ENCODE measurements at places on chromosomes 5 and 9.
A peak's percentile ranks its signal among the peaks of the same experiment; 100 is the strongest.

GRCh38 chr5:159525117-159525516 is 194.8 kb upstream of the IL12B start:
- no peak for DNase-seq
- no peaks in the 10 kb centered on the region for H3K36me3 ChIP-seq
- H3K4me1 ChIP-seq, result peaks cover 3% of the 10 kb centered on the region
- no peak overlapping the region for H3K4me3 ChIP-seq

DNA sequence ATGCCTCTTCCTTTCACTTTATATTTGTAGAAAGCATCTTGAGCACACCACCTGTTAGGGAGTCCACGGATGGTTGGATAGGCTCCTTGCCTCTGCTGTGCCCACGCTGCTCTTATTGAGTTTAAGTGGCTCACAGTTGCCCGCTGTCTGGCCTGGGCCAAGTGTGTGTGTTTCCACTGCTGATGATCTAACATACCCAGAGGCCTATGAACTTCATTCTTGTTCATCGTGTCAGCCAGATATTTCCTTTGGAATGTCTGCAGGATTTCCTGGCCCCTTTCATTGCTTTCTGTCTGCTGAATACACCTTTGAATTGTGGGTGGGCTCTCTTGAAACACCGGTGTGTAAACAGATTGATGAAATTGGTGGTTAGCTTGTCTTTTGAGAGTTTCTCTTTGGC is 46.6 kb downstream of the MVB12B start:
- no peak overlapping the region for H3K27ac ChIP-seq
- H3K36me3 ChIP-seq, result no peaks in the 10 kb centered on the region
- peaks cover 54% of the 10 kb centered on the region for H3K4me1 ChIP-seq
- no peak overlapping the region for H3K4me3 ChIP-seq

DNA sequence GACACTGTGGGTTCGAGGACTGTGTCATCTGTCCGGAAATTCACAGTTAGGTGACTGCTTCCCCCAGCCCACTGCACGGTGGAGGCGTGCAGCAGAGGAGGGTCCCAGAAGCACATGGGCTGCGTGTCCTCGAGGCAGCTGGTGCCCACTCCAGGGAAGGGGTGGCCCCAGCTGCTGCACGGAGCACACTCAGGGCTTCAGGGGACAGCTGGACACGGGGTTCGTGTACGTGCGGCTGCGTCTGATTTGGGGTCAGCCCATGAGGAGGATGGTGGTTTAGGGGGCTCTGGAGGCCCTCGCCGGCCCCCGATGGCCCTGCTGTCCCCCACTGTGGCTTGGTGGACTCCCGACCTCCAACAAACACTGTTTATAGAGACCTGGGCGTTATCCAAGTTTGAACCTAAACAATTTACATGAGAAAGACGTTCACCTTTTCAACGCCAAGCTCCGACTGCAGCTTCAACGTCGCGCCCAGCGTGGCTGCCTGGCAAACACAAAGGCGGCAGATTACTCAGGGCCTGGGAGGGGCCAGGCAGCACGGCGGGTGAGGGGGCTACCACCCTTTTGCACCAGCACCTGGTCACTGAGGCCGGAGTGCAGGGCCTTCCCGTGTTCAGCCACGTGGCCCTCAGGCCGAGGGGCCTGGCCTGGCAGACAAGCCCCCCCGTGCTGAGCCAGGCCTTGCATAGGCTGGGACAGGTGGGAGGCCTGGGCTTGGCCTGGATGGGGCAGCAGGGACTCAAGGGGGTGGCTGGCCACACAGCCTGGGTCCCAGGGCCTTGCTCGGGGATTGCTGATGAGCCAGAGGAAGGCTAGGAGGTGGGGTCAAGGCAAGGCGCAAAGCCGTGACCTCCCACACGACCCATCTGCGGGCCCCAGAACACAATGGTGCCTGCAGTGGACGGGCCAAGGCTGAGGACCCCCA is 55.2 kb downstream of the EXD3 start:
- no peak overlapping the region for H3K27ac ChIP-seq
- H3K4me3 ChIP-seq, result no peak overlapping the region
- DNase-seq, result peak; percentile 8
- H3K4me1 ChIP-seq, result no peaks in the 10 kb centered on the region
- peaks cover 2% of the 10 kb centered on the region for H3K27me3 ChIP-seq

DNA sequence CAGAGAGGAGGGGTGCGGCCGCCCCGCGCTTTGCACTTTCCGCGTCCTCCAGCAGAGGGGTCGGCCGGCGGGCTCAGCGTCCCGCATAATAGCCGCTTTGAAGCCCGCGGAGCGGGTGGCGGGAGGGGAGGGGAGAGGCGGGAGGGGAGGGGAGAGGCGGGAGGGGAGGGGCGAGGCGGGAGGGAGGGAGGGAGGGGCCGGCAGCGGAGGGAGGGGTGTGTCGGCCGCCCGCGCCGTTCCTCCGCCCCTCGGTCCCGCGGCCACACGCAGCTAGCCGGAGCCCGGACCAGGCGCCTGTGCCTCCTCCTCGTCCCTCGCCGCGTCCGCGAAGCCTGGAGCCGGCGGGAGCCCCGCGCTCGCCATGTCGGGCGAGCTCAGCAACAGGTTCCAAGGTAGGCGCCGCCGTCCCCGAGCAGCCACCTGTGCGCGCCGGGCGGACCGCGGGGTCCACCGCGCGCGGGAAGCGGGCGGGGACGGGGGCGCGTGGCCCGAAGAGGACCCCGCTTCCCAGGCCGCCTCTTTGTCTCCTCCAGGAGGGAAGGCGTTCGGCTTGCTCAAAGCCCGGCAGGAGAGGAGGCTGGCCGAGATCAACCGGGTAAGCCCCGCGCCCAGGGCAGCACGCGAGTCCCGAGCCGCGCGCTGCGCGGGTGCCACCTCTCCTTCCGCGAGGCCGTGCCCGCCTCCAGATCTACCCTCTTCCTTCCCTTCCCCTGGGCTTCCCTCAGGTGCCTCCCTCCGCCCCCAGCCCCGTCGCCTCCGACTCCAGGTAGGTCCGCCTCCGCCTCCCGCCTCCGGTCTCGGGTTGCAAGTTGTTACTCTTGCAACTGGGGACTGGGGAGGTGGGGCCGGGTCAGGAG is at the start of gene AIF1L:
Gene AIF1L (plus strand): TSS at position 263 of the 857 bp plus-strand sequence. CDS start 99 bp downstream, at position 362.
- DNase-seq, result peak; percentile 93
- H3K36me3 ChIP-seq, result peaks cover 2% of the 10 kb centered on the region
- peaks cover 46% of the 10 kb centered on the region for H3K4me1 ChIP-seq

DNA sequence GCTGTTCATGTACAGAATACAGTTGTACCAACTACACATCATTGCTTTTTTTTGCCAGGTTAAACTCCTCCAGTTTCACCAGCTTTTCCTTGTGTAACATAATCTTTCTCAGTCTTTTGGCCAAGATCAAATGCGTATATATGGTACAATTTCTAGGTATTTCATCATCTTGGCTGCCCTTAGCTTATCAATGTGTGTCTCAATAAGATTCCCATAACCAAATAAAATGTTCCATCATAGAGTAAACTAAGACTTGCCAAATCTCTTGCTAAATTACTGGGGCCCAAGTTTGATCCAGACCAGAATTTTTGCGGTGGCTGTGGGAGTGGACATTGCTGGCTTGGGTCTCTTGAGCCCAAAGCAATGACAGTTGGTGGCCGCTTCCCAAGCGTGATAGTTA is 24.3 kb upstream of the ERBIN start:
- no peak overlapping the region for H3K4me3 ChIP-seq
- no peaks in the 10 kb centered on the region for H3K36me3 ChIP-seq
- H3K4me1 ChIP-seq, result no peaks in the 10 kb centered on the region
- H3K27ac ChIP-seq, result no peak overlapping the region

DNA sequence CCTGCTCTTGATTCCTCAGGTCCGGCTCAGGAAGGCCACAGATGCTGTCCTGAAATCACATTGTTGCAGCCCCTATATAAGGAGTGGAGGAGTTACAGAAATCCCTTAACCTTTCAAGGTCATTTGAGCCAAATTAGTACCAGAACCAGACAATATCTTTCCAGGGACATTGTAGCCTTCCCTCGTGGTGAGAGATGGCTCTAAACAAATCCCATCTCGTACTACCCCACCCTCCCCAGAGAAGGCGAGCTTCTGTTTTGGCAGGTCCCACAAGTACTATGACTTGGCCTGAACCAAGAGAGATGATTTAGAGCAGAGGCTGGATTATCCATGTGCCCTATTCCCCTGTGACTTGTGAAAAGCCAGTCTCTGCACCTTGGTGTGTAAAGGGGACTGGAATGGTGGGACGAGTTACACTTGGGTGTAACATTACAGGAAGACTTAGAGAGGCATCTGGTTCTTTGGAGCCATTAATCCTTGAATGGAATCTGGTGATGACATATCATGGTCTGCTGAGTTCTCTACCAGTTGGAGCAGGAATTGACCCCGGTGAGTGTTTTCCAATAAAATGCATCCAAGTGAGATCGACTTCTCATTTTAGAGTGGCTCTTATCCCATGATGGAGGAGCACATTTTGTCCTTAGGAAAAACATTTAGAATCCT is at the start of gene FAM240B:
Gene FAM240B (minus strand): TSS at position 51 of the 663 bp plus-strand sequence. CDS start 16,134 bp downstream, outside the sequence.
- H3K27ac ChIP-seq, result no peak within 1 kb of the TSS
- no peak within 1 kb of the TSS for H3K4me3 ChIP-seq
- H3K4me1 ChIP-seq, result peaks cover 4% of the 10 kb centered on the region
- H3K27me3 ChIP-seq, result no peaks in the 10 kb centered on the region
- DNase-seq, result no peak

- H3K4me1 ChIP-seq, result peaks cover 18% of the 10 kb centered on the region
- no peaks in the 10 kb centered on the region for H3K36me3 ChIP-seq
- no peak overlapping the region for H3K4me3 ChIP-seq
- no peak for DNase-seq
These were observed 2.5 kb upstream of the ZNF474 start for GRCh38 chr5:122126756-122127321.

DNA sequence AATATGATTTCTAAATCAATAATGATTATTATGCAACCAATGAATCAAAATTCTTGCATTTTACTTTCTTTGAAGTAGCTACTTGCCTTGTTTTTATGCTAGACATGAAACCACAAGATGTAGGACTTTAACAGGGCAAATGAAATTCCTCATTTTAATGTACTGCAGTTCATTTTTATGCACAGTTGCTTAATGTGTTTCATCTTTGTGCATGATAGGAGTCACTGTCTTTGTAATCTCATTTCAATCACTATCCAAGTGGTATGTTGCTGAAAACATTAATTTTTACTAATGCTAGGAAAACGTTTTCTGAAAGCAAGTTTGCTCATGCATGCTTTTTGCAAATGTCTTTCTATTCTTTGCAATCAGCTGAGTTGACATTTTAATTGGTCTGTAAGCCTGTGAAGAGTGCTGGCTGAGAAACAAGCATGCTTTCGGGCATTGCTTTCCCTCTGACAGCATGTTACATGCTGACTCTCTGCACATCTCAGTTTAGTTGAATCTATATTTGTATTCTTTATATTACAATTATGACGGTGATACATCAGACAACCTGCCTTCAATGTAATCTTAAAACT is 535.0 kb upstream of the CDH18 start:
- peaks cover 16% of the 10 kb centered on the region for H3K4me1 ChIP-seq
- H3K27ac ChIP-seq, result no peak overlapping the region
- no peaks in the 10 kb centered on the region for H3K36me3 ChIP-seq
- DNase-seq, result no peak

DNA sequence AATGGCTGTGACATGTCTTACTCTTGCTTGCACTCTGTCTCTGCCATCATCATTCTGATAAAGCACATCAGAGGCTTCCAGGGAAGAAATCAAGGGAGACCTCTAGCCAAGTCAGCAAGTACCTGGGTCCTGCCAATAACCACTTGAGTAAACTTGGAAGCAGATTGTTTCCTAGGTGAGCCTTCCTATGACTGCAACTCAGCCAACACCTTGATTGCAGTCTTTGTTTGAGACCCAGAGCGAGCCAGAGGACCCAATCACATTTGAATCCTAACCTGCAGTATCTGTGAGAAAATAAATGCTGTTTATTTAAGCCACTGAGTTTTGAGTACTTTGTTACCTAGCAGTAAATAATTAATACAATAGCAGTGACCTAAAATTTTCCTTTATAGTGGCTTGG is 356.8 kb upstream of the CHD1 start:
- no peaks in the 10 kb centered on the region for H3K4me1 ChIP-seq
- DNase-seq, result no peak
- H3K27ac ChIP-seq, result no peak overlapping the region
- no peak overlapping the region for H3K4me3 ChIP-seq
- no peaks in the 10 kb centered on the region for H3K36me3 ChIP-seq

GRCh38 chr9:113604393-113604792 is 140.9 kb downstream of the RGS3 start:
- H3K36me3 ChIP-seq, result no peaks in the 10 kb centered on the region
- no peak overlapping the region for H3K27ac ChIP-seq
- H3K27me3 ChIP-seq, result peaks cover 2% of the 10 kb centered on the region
- H3K4me1 ChIP-seq, result peaks cover 44% of the 10 kb centered on the region
- DNase-seq, result no peak
- no peak overlapping the region for H3K4me3 ChIP-seq

DNA sequence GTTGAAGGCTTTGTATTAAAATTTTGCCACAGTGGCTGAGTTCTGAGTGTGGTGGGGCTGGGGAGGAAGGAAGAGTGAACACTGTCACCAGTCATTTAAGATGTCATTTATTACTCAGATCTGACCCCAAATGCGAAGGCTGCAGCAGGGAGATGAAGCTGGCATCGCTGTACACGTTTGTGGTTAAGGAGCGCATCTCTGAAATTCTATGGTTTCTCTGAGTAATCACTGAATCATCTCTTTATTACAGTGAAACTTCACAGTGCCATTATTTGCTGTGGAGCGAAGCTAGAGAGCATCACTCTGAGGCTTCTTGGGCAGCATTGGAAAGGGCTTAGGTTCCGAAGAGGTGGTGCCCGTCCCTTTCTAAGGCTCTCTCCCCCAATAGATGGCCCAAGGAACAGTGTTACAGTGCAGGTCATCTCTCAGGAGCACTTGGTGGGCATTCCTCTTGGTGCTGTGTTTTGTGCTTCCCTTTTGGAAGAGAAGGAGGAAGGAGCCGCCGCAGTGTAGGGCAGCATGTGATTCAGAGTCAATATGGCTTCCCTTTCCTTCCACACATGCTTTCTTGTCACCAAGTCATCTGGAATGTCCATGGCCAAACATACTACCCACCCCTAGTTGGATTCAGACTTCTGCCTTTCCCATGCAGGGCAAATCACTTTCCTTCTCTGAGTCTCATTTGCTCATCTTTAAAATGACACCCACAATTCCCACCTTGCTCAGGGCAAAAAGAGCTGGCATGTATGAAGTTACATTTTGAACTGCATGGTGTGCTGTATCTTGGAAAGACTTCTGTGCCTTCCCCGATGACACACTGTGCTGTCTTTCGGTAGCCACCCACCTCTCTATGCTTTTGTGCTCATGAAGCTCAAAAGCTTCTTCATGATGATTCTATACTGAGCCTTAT is 9.3 kb upstream of the TEX48 start:
- H3K27ac ChIP-seq, result no peak overlapping the region
- 0 out of 2 replicates have a peak, but pooled peaks cover 6% of the 10 kb centered on the region for H3K4me1 ChIP-seq
- no peak overlapping the region for H3K4me3 ChIP-seq
- no peaks in the 10 kb centered on the region for H3K36me3 ChIP-seq
- no peak for DNase-seq
- peaks cover 36% of the 10 kb centered on the region for H3K27me3 ChIP-seq

GRCh38 chr9:23088932-23089364 is 642.3 kb downstream of the DMRTA1 start:
- H3K4me3 ChIP-seq, result no peak overlapping the region
- H3K36me3 ChIP-seq, result peaks cover 25% of the 10 kb centered on the region
- H3K4me1 ChIP-seq, result peaks cover 4% of the 10 kb centered on the region
- DNase-seq, result peak; percentile 76
- peak overlapping the region; percentile 49 for H3K27ac ChIP-seq
- no peaks in the 10 kb centered on the region for H3K27me3 ChIP-seq

- H3K4me3 ChIP-seq, result no peak overlapping the region
- no peaks in the 10 kb centered on the region for H3K36me3 ChIP-seq
- no peak for DNase-seq
- H3K27me3 ChIP-seq, result no peaks in the 10 kb centered on the region
- H3K4me1 ChIP-seq, result no peaks in the 10 kb centered on the region
These were observed 18.4 kb upstream of the ERAP2 start for GRCh38 chr5:96857924-96858323.

- peaks cover 13% of the 10 kb centered on the region for H3K4me1 ChIP-seq
- no peak overlapping the region for H3K27ac ChIP-seq
- peaks cover 2% of the 10 kb centered on the region for H3K36me3 ChIP-seq
- H3K27me3 ChIP-seq, result peaks cover 5% of the 10 kb centered on the region
These were observed 525.6 kb downstream of the PDE4D start for GRCh38 chr5:59367791-59368394.
